ENCODE measurements at places on chromosomes 6 and 20.

- no peak for DNase-seq
These were observed 118.5 kb downstream of the SYCP2 start for GRCh38 chr20:59814840-59815340.

- DNase-seq: no peak
These were observed 150.9 kb downstream of the EYA4 start for GRCh38 chr6:133392015-133392414.

DNA sequence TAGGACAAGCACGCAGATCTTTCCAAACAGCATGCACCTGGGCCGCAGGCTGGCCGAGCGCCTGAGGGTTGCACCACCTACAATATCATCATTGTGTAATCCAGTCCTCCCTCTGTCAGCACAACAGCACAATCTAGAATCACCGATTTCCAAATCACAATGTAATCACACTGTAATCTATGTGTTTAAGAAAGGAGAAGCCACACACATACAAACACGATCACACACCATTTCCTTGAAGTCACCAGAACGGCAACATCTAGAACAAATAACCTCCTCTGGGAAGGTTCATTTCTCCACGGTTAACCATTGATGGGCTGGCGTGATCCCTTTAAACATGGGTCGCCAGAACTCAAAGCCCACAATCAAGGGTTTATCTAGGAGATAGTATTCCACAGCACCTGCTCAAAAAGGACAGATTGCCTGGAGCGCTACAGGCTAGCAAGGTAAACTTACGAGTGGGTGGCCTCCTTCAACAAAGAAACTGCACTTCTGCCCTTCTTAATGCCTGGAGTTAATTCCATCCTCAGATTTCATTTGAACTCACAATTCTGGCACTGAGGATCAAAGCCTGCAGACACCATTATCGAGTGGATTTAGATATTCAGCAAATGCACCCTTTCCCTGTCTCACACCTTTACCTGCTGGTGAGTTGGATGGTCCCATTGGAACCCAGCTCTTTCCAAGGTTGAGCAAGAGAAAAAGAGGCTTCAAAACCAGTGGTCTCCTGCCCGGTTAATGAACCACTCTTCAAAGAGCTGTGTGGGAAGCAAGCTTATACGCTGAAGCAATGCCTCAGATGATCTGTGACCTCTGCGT lies 83.8 kb upstream of the FOXQ1 start:
- DNase-seq: no peak

DNA sequence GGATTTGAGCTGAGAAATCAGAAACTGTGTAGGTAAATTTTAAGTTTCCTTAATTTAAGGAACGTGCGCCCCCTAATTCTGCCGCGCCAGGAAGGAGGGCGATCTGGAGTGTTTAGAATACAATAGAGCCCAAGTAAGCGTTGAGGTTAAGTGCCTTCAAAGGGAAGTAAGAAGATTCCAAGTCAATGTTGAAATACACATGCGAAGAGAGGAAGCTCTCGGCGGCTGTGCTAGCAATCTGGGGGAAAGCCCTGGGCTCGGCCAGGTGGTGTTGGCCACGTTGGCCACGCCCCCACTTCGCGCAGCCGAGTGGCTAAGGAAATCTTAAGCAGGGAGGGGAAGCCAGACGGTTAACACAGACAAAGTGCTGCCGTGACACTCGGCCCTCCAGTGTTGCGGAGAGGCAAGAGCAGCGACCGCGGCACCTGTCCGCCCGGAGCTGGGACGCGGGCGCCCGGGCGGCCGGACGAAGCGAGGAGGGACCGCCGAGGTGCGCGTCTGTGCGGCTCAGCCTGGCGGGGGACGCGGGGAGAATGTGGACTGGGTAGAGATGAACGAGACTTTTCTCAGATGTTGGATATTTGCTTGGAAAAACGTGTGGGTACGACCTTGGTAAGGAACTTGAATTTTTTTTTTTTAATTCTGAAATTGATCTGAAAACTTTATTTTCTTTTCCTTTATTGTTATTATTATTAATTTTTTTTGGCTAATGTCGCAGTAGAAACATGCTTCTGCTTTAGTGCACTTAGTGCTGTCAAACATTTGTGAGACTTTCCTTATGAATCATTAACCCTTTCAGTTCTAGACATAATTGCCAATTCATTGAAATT lies at the start of gene PRDM1:
PRDM1 (plus strand) TSS at position 353 of the 830 bp plus-strand sequence; CDS start at position 571, 218 bp downstream.
- peak; percentile 38 for DNase-seq

- no peak for DNase-seq
These were observed 552.2 kb downstream of the TFAP2A start for GRCh38 chr6:9862603-9863167.

DNA sequence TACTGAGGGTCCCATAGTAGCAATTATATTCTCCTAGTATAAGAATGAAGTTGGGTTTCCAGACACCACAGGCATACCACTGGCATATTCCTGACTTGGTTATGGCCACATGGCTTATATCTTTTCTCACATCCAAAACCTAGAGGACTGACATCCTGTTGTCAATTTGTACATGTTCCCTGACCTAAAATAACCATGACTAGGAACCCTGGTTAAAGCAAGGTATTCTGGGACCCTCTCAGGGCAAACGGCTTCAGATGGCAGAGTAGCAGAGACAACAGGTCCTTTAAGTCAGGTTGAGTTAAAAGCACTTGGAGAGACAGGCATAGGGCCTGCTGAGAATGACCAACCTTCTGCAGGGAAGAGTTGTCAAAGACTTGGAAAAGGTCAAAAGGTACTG lies 12.6 kb downstream of the MAP3K5 start:
- no peak for DNase-seq

DNA sequence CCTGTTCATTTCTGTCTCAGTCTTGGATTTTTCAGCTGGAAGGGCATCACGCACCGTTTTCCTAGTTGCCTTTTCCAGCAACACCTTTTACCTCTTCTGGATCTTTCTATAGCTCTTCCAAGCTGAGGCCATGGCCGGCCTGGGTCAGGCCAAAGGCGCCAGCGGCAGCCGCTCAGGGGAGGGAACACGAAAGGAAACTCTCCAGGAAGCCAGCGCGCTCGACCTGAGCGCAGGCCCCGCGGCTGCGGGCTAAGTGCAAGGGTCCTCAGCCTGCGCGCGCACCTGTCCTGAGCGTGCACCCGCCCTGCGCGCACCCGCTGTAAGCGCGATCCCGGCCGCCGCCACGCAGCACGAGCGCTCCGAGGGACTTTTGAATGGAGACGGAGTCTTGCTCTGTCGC lies 43.8 kb upstream of the TMEM181 start:
- DNase-seq: no peak

DNA sequence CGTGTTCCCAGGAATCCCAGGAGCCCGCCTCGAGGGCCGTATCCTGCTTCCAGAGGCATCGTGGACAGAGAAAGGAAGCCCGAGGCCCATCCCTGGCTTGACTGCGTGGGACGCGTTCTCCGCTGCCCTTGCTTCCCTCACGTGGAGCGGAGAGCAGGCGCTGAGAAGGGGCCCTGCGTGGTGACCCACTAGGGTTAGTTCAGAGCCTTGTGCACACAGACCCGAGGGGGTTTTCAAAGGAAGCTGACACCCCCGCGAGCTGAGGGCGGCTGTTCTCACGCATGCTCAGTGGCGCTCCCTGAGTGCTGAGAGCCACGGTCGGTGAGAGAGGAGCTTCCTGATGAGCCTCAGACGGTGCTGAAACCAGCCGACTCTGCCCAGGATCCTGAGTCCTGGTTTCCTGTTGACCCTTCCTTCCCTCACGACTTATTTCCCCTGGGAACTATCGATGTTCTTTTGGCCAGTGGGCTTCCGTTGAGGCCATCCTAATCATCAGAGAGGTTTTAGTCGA lies 28.9 kb upstream of the CCR6 start:
- DNase-seq: no peak

DNA sequence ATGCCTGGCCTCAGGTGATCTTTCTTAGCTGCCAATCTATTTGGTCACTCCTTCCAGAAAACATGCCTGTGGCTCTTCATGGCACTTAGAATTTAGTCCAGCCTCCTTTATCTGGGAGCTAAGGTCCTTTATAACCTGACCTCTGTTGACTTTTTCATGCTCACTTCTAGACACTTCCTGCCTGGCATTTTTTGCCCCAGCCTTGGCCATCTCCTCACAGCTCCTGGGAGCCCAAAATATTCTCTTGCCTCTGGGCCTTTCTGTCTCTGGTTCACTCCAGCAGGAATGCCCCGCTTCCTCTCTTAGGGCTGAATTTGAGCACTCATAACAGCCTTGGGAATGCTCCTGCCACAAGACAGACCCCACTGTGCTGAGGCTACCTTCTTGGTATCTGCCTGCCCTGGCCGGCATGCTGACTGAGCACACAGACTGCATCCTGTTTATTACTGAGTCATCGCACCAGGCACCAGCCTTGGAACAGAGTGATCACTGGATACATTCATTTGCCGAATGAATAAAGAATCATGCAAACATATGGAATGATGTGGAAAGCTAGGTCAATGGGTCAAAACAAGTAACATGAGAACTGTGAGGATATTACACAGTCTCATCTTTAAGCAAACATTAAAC lies 5.8 kb upstream of the EEF1E1 start:
- no peak for DNase-seq

DNA sequence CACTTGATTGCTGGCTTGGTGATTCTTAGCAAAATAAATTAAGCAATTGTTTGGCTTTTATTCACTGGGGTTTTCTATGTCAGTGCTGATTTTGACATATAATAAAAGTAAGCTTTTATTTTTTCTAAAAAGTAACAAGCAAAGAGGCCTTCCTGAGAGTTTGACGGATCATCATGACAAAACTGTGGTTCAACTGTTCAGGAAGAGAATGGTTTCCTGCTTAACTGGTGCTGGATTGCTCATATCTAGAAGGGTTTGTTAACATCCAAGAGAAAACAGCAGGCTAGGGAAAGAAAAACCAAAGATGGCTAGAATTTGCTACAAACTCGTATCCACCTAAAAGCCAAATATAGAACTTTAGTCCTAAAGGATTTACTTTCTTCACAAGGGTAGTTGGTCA lies 21.2 kb downstream of the SERPINB1 start:
- DNase-seq: no peak

- DNase-seq: no peak
These were observed 12.4 kb upstream of the HLA-G start for GRCh38 chr6:29815118-29815750.

All from NCI-H1930 (cell line).